ENCODE measurements at places on chromosomes 6 and 20. TPM values are rescaled to one million over a fixed set of nuclear protein-coding genes. Genes with fewer than 3 reads are reported as not detected.

The POPDC3 gene
- 3.3 TPM for total RNA-seq

The TMC2 gene
- not detected for total RNA-seq

The RFX6 gene
- not detected for total RNA-seq

The LPA gene
- not detected for total RNA-seq

The PNPLA1 gene
- 0.23 TPM for total RNA-seq

The FOXA2 gene
- total RNA-seq, result 20.8 TPM

Data from airway epithelial cell (primary cell).